Activated CD4-positive, alpha-beta T cell treated with anti-CD3 and anti-CD28 coated beads for 36 hours (primary cell): ENCODE measurements at places on chromosomes 2 and 18.

GRCh38 chr18:57434536-57435494, at the start of gene ONECUT2:
ONECUT2 (plus strand) TSS chr18:57435374; CDS start chr18:57435717, 343 bp downstream.
- H3K4me3 ChIP-seq: peak within 1 kb of the TSS; percentile 64
- H3K4me1 ChIP-seq: peaks cover 53% of the 10 kb centered on the region
- peak; percentile 89 for DNase-seq
- H3K27me3 ChIP-seq: peaks cover 77% of the 10 kb centered on the region
- H3K36me3 ChIP-seq: peaks cover 3% of the 10 kb centered on the region
- no peak within 1 kb of the TSS for H3K27ac ChIP-seq

- H3K27ac ChIP-seq: no peak overlapping the region
- no peak for DNase-seq
- H3K4me3 ChIP-seq: no peak overlapping the region
- peaks cover 45% of the 10 kb centered on the region for H3K36me3 ChIP-seq
- peaks cover 2% of the 10 kb centered on the region for H3K4me1 ChIP-seq
Observed at GRCh38 chr2:9889812-9890261, 46.6 kb downstream of the TAF1B start.

- H3K36me3 ChIP-seq: no peaks in the 10 kb centered on the region
- DNase-seq: no peak
- H3K27me3 ChIP-seq: peaks cover 7% of the 10 kb centered on the region
- H3K27ac ChIP-seq: no peak overlapping the region
Observed at GRCh38 chr18:77376043-77376732, 126.5 kb downstream of the GALR1 start.

DNA sequence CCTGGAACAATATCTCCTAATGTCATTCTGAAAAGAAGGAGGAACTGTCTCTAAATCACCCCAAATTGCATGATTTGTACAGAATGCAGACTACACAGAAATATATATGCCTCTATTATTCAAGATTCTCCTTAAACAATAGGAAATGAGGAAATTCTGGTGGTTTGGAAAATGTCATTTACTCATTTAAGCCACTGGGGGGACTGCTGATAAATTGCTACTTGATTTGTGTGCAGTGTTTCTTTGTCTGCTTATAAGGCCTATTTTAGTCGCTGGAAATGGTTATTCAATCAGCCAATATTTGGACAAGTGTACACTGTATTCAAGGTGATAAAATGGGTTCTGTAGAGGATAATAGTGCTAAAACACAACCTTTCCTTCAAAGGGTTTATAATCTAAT, 801.9 kb upstream of the CELF4 start:
- no peaks in the 10 kb centered on the region for H3K36me3 ChIP-seq
- H3K27ac ChIP-seq: no peak overlapping the region

GRCh38 chr18:32391126-32391525, 79.6 kb downstream of the GAREM1 start:
- no peak for DNase-seq
- H3K27me3 ChIP-seq: peaks cover 17% of the 10 kb centered on the region
- no peak overlapping the region for H3K27ac ChIP-seq

GRCh38 chr2:241950413-241951315, 81.1 kb downstream of the RTP5 start:
- H3K4me1 ChIP-seq: no peaks in the 10 kb centered on the region
- no peak overlapping the region for H3K27ac ChIP-seq
- H3K27me3 ChIP-seq: no peaks in the 10 kb centered on the region
- no peak overlapping the region for H3K4me3 ChIP-seq

- H3K4me3 ChIP-seq: no peak overlapping the region
- no peak for DNase-seq
- H3K36me3 ChIP-seq: no peaks in the 10 kb centered on the region
- H3K4me1 ChIP-seq: no peaks in the 10 kb centered on the region
- H3K27me3 ChIP-seq: no peaks in the 10 kb centered on the region
- H3K27ac ChIP-seq: no peak overlapping the region
Observed at GRCh38 chr18:74856434-74856833, 258.8 kb downstream of the ZNF407 start.

DNA sequence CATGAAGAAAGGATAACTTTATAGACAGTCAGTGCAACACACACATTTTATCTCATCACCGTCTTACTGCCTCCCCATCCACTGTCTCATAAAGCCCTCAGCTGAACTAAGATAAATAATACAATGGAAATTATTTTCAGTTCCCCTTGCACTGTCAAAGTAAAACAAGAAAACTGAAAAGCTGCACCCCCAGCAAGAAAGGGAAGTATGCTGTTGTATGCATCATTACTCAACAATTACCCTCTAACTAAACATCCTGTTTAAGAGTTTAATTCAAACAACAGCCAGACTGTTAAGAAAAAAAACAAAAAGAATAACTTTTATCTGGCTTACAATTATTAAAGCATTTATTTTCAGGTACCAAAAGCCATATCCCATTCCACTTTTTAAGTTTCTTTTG, 25.0 kb downstream of the MPPE1 start:
- no peak overlapping the region for H3K4me3 ChIP-seq
- DNase-seq: no peak
- H3K36me3 ChIP-seq: peaks cover 12% of the 10 kb centered on the region
- no peaks in the 10 kb centered on the region for H3K27me3 ChIP-seq
- H3K27ac ChIP-seq: no peak overlapping the region

DNA sequence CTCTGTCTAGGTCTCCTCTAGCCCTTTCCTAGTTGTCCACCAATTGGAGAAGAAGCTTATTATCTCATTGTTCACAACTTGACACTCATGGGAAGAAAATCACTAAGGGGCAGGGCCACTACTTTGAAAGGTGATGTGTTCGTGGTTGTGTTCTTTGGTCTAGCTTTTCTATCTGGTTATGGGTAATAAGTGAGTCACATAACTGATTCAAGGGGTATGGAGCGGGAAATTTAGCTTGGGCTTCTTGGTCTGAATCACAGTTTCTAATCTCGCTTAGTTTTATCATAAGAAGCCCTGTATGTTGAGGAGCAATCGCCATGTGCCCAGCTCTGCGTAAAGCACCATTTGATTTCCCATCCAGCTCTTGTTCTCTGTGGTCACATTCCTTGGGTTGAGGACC, 18.7 kb upstream of the DYTN start:
- H3K4me3 ChIP-seq: no peak overlapping the region
- no peaks in the 10 kb centered on the region for H3K36me3 ChIP-seq
- peaks cover 7% of the 10 kb centered on the region for H3K4me1 ChIP-seq
- DNase-seq: peak; percentile 28

GRCh38 chr2:225319872-225320271, 79.6 kb upstream of the NYAP2 start:
- no peaks in the 10 kb centered on the region for H3K4me1 ChIP-seq
- no peaks in the 10 kb centered on the region for H3K36me3 ChIP-seq
- no peak for DNase-seq
- H3K4me3 ChIP-seq: no peak overlapping the region
- no peak overlapping the region for H3K27ac ChIP-seq

DNA sequence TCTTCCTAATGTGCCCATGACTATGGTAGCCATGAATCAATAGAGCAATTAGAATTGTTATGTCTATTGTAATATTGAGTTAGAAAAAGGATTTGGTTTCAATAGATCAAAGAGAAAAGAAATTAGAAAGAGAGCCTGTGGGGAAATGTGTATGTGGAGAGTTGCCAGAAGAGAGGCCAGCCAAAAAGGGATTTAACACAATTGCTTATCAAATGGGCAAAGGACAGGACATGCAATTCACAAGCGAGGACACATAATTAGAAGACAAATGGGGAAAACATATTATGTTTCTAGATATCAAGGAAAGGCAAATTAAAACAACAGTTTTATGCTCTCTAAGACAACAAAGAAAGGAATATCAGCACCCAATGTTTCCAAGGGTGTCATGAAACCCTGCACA, 403.2 kb upstream of the KLHL29 start:
- no peak for DNase-seq
- H3K4me1 ChIP-seq: no peaks in the 10 kb centered on the region
- H3K4me3 ChIP-seq: no peak overlapping the region
- no peak overlapping the region for H3K27ac ChIP-seq

- no peaks in the 10 kb centered on the region for H3K27me3 ChIP-seq
- H3K4me1 ChIP-seq: peaks cover 47% of the 10 kb centered on the region
- H3K4me3 ChIP-seq: peak overlapping the region; percentile 67
- H3K27ac ChIP-seq: peak overlapping the region; percentile 13
- peaks cover 4% of the 10 kb centered on the region for H3K36me3 ChIP-seq
- no peak for DNase-seq
Observed at GRCh38 chr2:190646780-190647522, 1.9 kb upstream of the NAB1 start.

DNA sequence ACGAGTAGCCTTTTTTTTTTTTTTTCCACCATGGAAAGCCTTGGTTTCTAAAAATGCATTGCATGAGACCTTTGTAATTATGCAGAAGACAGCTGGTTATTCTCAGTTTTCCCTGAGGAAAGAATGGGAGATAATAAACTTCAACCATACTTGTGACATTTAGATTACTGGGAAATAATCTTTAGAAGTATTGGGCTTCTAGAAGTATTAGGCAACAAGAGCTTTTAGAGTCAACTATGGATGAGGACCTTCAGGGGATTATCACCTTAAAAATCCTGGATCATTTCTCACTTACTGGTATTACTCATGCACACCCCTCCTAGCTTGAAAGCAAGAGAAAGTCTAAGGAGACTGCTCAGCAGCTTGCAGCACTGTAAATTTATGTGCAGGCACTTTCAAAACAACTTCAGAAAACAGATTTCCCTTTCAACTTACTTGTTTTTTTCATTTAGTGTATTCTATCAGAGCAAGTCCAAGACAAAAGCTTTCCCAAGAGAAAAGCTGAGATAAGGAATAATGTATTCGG, 175.9 kb downstream of the NRXN1 start:
- H3K4me3 ChIP-seq: no peak overlapping the region
- H3K27ac ChIP-seq: no peak overlapping the region
- H3K4me1 ChIP-seq: no peaks in the 10 kb centered on the region
- H3K36me3 ChIP-seq: no peaks in the 10 kb centered on the region
- H3K27me3 ChIP-seq: no peaks in the 10 kb centered on the region

GRCh38 chr2:98795891-98796676, 65.2 kb upstream of the MGAT4A start:
- no peak overlapping the region for H3K27ac ChIP-seq
- no peaks in the 10 kb centered on the region for H3K27me3 ChIP-seq
- no peaks in the 10 kb centered on the region for H3K36me3 ChIP-seq
- DNase-seq: no peak
- no peaks in the 10 kb centered on the region for H3K4me1 ChIP-seq
- no peak overlapping the region for H3K4me3 ChIP-seq

DNA sequence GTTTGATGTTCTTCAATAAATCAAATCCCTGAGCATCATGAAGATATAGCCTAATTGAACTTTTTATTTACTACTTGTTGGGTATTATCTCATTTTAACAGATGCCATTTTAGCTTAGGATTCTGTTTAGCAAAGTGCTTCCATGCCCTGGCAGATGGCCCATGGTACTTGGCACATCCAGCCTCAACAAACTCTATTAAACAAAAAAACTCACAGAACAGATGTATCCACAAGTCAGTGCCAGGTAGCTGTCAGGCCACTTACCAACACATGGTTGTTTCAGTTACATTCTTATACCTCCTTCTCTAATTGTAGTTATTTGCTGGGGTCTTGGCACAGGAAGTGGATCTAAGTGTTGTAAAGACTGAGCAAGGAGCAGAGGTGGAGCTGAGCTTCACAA, 29.6 kb downstream of the GAD1 start:
- no peaks in the 10 kb centered on the region for H3K27me3 ChIP-seq
- H3K27ac ChIP-seq: no peak overlapping the region
- H3K4me3 ChIP-seq: no peak overlapping the region
- DNase-seq: no peak
- H3K4me1 ChIP-seq: peaks cover 17% of the 10 kb centered on the region

DNA sequence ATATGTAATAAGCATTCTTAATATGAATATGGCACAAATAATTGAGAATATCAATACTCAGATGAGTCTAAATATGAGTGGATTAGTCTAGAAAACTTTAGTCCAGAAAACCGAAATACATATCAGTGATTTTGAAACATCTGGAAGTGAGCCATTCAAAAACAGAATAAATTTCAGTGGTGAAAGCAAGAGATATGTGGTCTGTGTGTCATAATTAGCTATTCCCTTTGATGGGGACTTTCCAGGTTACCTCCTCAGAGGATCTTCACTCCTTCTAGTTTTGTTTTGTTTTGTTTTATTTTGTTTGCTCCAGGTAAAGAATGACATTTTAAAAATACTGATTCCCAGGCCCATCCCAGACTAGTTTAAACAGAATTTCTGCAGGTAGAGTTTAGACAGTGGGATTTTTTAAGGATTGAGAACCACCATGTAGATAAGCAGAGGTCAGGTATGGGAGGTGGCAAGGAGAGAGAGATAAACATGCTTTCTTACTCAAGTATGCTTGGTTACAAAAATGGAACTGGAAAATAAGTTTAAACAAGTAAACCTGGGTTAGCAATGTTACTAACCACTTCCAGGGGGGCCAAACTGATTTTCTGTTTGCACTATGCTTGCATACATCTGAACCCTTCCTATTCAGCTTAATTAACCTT, 70.7 kb downstream of the NABP1 start:
- no peaks in the 10 kb centered on the region for H3K36me3 ChIP-seq
- H3K4me3 ChIP-seq: no peak overlapping the region
- peaks cover 11% of the 10 kb centered on the region for H3K4me1 ChIP-seq

- peaks cover 2% of the 10 kb centered on the region for H3K4me1 ChIP-seq
- no peak for DNase-seq
- H3K36me3 ChIP-seq: peaks cover 21% of the 10 kb centered on the region
Observed at GRCh38 chr2:159769147-159769546, 28.9 kb downstream of the CD302 start.

DNA sequence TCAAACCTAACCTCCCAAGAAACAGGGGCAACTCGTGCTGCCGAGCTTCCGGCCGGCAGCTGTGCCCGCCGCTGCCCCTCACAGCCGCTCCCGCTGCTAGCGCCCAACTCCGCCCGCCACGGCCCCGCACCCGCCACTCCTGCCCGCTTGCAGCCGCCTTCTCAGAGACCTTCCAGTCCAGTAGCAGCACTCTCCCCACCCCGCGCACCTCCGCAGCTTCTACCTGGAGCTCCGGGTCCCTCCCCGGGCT, 722 bp upstream of the C2orf15 start:
- no peak for DNase-seq
- peak overlapping the region; percentile 94 for H3K4me3 ChIP-seq
- H3K27ac ChIP-seq: peak overlapping the region; percentile 80
- no peaks in the 10 kb centered on the region for H3K27me3 ChIP-seq

GRCh38 chr2:100161945-100162620, 19.7 kb upstream of the AFF3 start:
- H3K4me3 ChIP-seq: no peak overlapping the region
- no peaks in the 10 kb centered on the region for H3K27me3 ChIP-seq
- DNase-seq: no peak
- no peak overlapping the region for H3K27ac ChIP-seq
- H3K36me3 ChIP-seq: peaks cover 2% of the 10 kb centered on the region
